ENCODE measurements at places on chromosomes 5 and 9. TPM values are rescaled to one million over a fixed set of nuclear protein-coding genes. Genes with fewer than 3 reads are reported as not detected.

Gene FOXD4L3
- not detected for total RNA-seq

Gene PAX5
- total RNA-seq = not detected

Gene C9
- 5.6 TPM for total RNA-seq

Gene HAND1
- total RNA-seq = not detected

Gene SLC4A9
- total RNA-seq = not detected

- peaks cover 22% of the 10 kb centered on the region for H3K27me3 ChIP-seq
- no peak overlapping the region for H3K4me3 ChIP-seq
- H3K27ac ChIP-seq = no peak overlapping the region
- H3K36me3 ChIP-seq = no peaks in the 10 kb centered on the region
- no peak for DNase-seq
- H3K4me1 ChIP-seq = peaks cover 28% of the 10 kb centered on the region
Observed at GRCh38 chr5:159091596-159092331, 8.0 kb downstream of the EBF1 start.

Gene BRINP1
- not detected for total RNA-seq

Gene C9orf50
- not detected for total RNA-seq

DNA sequence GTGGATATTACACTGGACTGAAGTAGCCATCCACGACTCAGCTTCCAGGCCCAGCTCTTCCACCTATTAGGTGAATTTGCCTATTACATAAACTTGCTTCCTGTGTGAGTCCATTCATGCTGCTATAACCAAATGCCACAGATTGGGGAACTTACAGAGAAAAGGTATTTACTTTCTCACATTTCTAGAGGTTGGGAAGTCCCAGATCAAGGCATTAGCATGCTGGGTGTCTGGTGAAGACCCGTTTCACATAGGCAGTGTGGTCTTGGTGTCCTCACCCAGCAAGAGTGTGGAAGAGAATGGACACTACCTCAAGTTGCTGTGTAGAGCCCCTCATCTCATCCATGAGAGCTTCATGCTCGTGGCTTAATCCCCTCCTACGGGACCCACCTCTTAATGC is 282.6 kb downstream of the IRX1 start:
- H3K4me3 ChIP-seq = no peak overlapping the region
- H3K27me3 ChIP-seq = no peaks in the 10 kb centered on the region
- H3K27ac ChIP-seq = no peak overlapping the region
- no peak for DNase-seq
- no peaks in the 10 kb centered on the region for H3K4me1 ChIP-seq
- H3K36me3 ChIP-seq = no peaks in the 10 kb centered on the region

GRCh38 chr5:110371011-110371724 is 355.3 kb downstream of the TMEM232 start:
- no peak overlapping the region for H3K4me3 ChIP-seq
- no peaks in the 10 kb centered on the region for H3K27me3 ChIP-seq
- DNase-seq = no peak
- H3K27ac ChIP-seq = no peak overlapping the region
- peaks cover under 1% of the 10 kb centered on the region for H3K4me1 ChIP-seq

DNA sequence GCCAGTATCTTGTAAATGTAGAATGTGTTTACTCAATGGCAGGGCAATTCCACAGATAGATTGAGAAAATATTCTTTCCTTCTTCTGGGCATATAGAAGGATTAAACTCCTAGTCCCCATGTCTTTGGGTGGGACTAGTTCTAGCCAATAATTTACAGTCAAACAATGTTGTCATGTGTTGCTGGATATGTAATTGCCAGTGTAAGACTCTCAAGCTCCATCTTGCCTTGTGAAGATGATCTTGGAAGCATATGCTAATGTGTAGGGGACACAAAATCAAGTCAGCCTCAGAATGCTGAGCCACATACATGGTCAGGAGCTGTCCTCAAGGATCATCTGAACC is 386.9 kb downstream of the CETN3 start:
- H3K27me3 ChIP-seq = no peaks in the 10 kb centered on the region
- no peaks in the 10 kb centered on the region for H3K4me1 ChIP-seq
- H3K36me3 ChIP-seq = no peaks in the 10 kb centered on the region
- DNase-seq = no peak
- H3K4me3 ChIP-seq = no peak overlapping the region

GRCh38 chr5:171795381-171795780 is 9.8 kb downstream of the SMIM23 start:
- H3K4me1 ChIP-seq = no peaks in the 10 kb centered on the region
- H3K27me3 ChIP-seq = no peaks in the 10 kb centered on the region
- no peak overlapping the region for H3K4me3 ChIP-seq
- DNase-seq = no peak

DNA sequence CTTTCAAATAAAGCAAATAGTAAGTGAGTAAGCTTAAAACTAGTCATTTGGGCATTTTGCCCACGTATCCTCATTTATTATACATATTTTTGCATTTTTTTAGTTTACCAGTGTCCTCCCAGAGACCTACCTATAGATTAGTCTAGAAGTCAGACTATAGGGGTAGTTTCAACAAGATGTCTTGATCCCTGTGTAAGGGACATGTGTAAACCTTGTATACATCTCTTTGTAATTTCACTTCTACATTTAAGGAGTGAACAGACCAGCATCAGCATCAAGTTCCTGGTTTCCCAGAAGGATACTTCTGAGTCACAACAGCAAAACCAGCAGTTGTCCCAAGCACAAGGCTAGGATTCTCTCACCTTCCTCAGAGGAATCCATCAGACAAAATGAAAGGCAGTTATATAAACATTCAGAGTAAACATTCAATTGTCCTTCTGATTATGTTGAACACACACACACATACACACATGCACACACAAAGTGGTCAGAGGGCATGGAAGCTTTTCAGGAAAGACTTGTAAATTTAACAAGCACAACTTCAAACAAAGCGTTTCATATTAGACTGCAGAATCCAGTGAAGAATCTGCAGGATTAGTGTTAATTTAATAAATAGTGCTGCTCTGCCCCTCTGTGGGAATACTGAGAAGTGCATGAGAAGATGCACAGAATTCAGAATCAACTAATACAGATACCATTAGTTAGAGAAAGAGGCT is 55.4 kb downstream of the HINT1 start:
- H3K4me3 ChIP-seq = no peak overlapping the region
- H3K27me3 ChIP-seq = no peaks in the 10 kb centered on the region
- no peak for DNase-seq
- H3K4me1 ChIP-seq = no peaks in the 10 kb centered on the region
- H3K36me3 ChIP-seq = no peaks in the 10 kb centered on the region
- H3K27ac ChIP-seq = no peak overlapping the region

GRCh38 chr9:129206905-129207304 is 28.8 kb upstream of the IER5L start:
- peaks cover 8% of the 10 kb centered on the region for H3K4me1 ChIP-seq
- H3K4me3 ChIP-seq = no peak overlapping the region
- no peaks in the 10 kb centered on the region for H3K36me3 ChIP-seq
- no peaks in the 10 kb centered on the region for H3K27me3 ChIP-seq
- no peak for DNase-seq

DNA sequence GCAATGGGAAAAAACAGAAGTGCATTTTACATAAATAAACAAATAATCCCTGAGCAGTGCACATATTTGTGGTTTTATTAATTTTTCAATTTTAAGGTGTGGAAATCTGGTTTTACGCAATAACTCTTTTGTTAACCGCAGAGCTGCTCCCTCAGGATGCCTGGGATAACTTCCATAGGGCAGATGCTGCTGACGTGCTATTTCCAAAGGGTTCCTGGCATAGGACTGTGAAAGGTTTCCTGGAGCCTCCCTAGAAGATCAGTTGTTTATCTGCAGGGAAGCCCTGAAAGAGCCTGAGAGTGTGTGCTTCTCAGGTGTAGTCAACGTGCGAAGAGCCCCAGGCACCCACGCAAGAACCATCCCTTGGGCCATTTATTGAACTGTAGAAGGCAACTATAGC is 443.5 kb downstream of the PLK2 start:
- no peaks in the 10 kb centered on the region for H3K36me3 ChIP-seq
- H3K4me1 ChIP-seq = no peaks in the 10 kb centered on the region
- no peak overlapping the region for H3K4me3 ChIP-seq
